ENCODE measurements at places on chromosomes 11 and 22.

DNA sequence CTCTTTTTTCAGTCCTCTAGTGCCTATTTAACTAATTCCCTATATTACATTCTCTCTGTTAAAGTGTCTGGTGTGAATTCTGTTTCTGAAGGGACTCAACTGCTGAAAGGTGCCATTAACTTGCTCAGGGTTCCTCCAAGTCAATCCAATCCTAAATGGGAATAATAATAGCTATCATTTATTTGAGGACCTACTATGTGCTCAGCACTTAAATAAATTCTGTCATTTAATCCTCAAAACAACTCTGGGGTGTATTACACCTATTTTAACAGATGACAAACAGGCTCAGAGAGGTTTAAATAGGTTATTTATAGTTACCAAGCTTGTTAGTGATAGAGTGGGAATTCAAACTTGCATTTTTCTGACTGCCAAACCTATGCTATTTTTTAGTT is 40.6 kb upstream of the POLD3 start:
- no peak for DNase-seq

DNA sequence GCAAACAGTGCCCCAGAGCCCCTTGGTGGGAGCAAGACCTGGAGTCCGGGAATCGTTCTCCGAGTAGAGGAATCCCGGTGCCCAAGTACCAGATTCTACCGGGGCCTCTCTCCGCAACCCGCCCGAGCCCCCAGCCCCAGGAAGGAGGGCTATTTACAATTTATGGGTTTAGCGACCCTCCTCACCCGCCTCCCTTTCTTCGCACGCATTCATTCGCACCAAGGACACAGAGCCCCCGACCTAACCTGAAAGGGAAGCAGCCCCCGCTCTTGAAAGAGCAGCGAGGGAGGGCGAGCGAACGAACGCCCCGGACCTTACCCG is 628 bp downstream of the LRP4 start:
- no peak for DNase-seq

DNA sequence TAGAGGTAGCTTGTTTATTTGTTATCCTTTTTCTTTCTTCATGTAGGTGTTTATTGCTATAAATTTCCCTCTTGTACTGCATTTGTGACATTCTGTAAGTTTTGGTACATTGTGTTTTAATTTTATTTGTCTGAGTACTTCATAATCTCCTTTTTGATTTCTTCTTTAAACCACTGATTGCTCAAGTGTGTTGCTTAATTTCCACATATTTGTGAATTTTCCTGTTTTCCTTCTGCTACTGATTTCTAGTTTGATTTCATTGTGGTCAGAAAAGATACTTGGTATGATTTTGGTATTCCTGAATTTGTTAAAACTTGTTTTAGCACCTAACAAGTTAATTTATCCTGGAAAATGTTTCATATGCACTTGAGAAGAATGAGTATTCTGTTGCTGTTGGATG is 15.1 kb downstream of the OR10V1 start:
- DNase-seq = no peak

DNA sequence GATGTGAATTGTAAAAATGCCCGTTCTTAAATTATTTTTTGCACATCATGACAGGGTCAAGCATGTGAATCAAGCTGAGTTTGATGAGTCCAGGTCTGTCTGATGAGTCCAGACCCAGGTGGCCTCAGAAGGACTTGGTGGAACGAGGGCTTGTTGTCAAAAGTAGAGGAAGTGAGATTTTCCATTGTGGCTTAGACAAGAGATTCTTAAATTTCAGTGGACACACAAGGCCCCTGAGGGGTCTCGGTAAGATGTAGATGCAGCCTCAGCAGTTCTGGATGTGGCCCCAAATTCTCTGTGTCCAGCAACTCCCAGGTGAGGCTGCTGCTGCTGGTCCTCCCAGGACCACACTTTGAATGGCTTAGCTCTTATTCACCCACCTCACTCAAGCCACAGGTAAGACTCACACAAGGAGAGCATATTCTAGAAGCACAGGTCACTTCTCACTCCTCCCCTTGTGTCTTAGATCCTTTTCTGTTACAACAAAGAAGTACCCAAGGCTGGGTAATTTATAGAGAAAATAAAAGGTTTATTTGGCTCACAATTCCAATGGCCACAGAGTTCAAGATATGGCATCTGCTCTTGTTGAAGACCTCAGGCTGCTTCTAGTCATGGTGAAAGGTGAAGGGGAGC is 98.8 kb downstream of the GGTLC2 start:
- DNase-seq = no peak

GRCh38 chr11:45254070-45254469 is 32.1 kb downstream of the SYT13 start:
- no peak for DNase-seq

DNA sequence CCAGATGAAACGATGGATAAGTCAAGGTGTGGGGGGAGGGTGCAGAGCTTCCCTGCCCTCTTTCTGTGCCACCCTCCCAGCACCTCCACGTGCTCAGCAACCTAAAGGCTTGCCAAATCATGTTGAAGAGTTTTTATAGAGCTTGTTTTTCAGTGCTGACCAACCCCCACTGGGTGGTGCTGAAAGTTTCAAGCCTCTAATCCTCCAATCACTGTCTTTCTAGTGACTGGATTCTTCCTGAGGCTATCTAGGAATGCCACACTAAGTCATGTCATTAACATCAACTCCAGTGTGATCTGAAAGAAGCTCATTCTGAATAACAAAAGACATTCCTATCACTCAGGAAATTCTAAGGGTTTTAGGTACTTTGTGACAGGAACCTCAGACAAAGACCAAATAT is 382.6 kb downstream of the DYNC2H1 start:
- no peak for DNase-seq
